HL-60 (cell line): ENCODE measurements at places on chromosomes 2 and 18.
A peak's percentile ranks its signal among the peaks of the same experiment; 100 is the strongest.

DNA sequence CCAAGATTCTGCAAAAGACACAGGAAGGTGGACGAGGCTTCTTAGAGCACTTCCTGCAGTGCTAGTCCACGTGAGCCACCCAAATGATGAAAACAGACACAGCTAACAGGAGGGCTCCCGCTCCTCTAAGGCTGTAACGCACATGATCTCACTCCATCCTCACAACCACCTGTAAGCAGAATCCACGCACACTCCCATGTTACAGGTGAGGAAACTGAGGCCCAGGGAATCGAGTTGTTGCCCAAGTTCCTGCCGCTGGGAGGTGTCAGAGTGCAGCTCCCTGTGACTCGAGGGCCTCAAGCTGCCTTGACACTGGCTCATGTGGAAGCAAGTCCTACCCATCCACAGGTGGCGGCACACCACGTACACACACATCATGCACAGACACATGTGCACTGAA is 4.4 kb downstream of the DNMT3A start:
- no peak for DNase-seq

- DNase-seq = no peak
Measured at GRCh38 chr2:240917009-240917683, 11.0 kb downstream of the CROCC2 start.

DNA sequence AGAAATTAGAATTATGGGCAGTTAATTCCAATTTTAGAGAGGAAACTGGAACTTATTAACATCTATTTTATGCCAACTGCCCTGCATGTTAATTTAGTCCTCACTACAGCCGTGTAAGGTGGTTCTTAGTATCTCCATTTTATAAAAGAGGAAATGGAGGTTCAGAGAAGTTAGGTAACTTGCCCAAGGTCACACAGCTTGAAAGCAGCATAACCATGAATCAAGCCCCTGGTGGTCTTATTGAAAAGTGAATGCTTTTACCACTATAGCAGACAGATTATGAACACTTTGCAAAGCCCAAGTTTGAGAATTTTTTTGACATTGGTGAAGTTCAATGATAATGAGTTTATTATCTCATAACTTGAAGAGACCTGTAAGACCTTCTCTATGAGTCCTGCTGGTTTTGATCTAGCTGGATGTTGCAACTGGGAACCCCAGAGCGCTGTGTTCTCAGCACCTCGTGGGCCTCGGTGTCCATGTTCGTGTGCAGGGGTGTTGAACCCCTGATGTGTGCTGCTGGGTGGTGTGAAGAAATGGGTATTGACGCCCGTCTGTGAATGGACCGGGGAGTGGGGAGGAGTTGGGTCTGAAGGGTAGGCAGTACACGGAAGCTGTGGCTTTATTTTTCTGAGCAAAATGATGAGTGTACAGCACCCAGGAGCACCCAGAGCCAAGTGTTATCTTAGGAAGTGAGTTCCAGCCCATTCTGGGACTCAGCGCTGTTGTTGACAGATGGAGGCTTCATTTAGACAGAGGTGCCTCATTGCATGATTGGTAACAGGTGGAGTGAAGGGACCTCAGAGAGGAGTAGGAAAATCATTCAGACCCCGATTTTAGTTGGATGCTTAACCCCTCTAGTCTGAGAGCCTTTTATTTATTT is 9.7 kb downstream of the GREB1 start:
- DNase-seq = no peak

- peak; percentile 26 for DNase-seq
Measured at GRCh38 chr2:218407717-218408116, 8.0 kb downstream of the CTDSP1 start.

DNA sequence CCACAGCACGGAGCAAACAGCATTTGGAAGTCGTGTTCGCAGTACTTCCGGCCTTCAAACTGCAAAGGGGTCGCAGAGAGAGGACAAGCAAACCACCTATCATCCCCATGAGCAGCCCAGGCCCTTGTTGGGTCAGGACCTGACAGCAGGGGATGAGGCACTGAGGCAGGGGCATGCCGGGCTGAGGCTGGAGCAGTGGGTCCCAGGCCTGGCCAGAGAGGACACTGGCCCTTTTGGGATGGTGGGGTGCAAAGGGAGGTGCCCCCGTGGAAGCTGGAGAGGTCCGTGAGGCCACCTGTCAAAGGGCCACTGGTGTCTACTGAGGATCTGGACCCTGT is 8.9 kb downstream of the GPR17 start:
- DNase-seq = no peak
